Activated CD4-positive, alpha-beta T cell treated with anti-CD3 and anti-CD28 coated beads for 4 hours (primary cell): ENCODE measurements at places on chromosomes 4 and X.
A peak's percentile ranks its signal among the peaks of the same experiment; 100 is the strongest.

DNA sequence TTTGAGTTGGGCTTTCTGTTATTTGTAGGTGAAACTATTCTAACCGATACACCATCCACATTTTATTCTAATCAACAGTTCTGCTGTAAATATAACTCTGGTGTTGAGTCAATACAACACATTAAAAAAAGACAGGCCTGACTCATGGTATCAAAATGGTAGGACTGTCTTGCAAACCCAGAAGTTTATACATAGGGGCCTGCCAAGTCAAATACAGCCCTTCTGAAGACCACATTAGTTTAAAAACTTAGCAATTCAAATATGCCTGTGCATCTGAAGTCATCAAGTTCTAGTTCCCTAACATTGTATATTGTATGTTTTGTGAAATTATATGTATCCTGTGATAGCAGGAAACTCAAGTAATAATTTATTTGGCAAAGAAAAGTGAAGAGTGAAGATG lies 24.4 kb upstream of the PDE5A start:
- DNase-seq = no peak

DNA sequence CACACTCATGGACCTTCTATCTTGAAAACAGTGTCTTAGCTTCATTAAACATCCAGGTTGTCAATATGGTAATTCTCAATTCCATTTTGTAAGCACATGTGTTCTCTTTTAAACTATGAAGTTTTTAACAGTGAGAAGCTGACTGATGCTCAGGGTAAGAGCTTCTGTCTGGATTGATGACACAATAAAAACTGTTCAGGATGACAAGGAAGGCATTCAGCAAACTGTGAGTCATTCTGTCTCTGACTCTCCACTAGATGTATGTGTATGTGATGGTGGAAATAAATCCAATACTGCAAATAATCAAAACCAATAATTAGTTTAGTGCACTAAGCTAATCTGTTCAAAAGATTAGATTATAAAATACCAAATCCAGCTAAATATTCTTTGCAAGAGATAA lies 115.3 kb upstream of the ARX start:
- no peak for DNase-seq

- DNase-seq = no peak
Observed at GRCh38 chr4:37762294-37762990, 64.0 kb upstream of the PGM2 start.

- DNase-seq = no peak
Observed at GRCh38 chr4:172962564-172963353, 205.9 kb upstream of the GALNT7 start.

DNA sequence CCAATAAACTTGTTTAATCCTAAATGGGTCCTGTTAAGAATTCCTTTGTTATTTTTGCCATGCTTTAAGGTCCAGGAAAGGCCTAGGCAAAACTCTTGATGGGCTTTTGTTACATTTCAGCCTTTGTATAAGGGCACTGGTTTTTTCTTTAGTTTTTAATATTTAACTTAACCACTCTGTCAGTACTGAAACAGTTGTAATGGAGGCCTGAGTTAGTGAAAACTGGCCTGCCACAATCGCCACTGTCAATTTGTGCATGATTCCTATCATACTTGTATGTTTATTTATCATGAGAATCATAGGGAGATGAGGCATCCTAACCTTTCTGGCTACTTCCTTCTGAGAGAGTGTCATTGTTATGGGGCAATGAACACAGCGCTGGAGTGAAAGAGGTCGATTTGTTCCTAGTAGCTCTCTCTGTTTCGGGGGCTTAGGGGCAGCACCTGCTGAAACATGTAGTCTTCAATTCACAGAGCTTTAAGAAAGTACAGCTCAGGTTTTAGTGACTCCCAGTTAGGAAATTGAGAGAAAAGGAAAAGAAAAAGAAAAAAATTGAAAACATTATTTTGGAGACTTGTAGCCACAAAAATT lies 393.8 kb upstream of the FSTL5 start:
- no peak for DNase-seq

GRCh38 chr4:37516057-37516775 lies 170.0 kb downstream of the RELL1 start:
- DNase-seq = no peak

DNA sequence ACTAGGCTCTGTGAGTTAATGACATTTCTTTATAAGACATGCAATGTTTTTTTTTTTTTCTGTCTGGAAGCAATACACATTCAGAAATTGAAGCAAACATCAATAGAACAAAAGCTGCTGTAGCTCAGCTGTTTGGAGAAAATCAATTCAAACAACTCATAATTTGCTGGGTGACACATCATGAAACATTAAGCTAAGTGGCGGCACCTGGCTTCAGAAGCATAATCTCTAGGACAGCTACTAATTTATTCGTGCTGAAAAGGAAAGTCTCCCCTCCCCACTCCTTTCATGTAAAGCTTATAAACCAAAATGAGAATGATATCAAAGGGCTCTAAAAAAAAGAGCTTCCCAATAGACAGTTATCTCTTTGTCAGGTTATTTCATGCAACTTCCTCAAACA lies 73.9 kb downstream of the LUZP4 start:
- no peak for DNase-seq

GRCh38 chr4:38856524-38857337 lies at the start of gene TLR6:
TLR6 (minus strand) TSS chr4:38856817; CDS start chr4:38829473, 27,344 bp downstream.
- peak; percentile 72 for DNase-seq

- DNase-seq = no peak
Observed at GRCh38 chrX:38256019-38256418, 35.3 kb upstream of the SRPX start.

DNA sequence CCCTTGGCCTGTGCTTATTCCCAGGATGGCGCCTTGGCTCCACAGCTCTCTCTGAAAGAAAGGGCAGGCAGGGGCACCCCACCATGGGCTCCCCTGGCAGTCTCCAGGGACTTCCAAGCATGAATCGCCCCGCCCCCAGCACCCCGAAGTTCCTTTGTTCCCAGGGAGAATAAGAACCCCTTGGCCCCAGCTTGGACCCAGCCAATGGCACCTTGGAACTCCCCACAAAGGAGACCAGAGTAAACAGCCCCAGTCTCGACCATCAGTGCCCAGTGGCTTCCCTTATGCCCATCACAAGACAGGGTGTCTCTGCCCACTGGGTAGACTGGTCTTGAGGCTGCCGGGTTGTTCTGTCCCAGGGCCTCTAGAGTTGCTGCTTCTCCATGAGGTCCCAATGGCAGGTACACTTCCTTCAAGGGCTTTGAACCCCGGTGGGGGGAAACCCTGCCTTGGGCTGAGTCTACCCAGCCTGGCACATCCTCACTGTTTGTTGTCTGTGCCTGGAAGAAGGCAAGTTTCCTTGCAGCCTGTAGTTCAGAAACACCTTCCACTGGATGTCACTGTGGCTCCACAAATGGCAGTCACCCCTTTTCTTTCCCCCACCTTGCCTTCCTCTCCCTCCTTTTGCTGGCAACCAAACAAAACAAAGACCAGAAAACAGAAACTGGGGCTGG lies 30.8 kb downstream of the NBDY start:
- DNase-seq = no peak

GRCh38 chr4:5467111-5467510 lies 241.2 kb downstream of the EVC2 start:
- DNase-seq = no peak

DNA sequence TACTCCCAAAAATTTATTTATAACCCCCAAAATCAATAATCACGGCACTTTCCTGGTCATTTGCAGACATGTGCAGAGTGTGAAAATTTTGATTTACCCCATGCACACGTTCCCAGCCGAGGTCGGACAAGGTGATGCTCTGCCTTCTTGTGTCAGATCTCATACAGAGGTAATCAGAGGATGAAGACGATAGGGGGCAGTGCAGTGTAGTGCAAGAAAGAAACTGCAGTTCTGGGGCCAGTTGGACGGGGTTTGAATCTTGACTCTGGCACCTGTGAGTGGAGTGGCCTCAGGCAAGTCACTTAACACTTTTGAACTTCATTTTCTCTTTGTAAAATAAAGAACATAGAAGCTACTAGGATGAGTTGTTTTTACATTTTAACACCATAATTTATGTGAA lies 88.4 kb downstream of the FRMPD3 start:
- peak; percentile 11 for DNase-seq

DNA sequence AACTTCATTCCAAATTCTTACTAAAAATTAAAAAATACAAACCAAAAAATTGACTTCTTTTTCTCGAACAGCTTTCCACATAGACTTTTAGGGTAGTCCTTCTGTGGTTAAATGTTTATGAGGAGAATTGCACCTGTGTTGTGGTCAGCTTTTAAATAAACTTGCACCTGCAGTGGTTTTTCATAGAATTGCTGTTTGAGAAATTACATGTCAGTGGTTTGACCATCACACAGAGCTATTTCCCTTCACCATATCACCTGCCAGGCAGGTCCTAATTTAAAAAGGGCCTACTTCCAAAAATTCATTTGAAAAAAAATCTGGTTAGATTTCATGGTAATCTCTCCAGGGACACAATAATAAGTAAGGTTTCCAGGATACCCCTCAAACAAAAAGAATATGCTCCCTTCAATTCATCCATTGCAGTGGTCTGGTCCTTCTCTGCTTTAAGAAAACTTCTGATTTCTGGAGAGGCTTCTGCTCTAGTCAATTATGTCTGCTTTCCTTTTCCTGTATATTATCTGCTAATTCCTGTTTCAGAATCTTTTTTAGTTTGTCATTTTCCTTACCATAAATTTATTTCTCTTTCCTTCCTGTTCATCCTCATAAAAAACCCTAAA lies 9.8 kb upstream of the UTP3 start:
- DNase-seq = no peak

DNA sequence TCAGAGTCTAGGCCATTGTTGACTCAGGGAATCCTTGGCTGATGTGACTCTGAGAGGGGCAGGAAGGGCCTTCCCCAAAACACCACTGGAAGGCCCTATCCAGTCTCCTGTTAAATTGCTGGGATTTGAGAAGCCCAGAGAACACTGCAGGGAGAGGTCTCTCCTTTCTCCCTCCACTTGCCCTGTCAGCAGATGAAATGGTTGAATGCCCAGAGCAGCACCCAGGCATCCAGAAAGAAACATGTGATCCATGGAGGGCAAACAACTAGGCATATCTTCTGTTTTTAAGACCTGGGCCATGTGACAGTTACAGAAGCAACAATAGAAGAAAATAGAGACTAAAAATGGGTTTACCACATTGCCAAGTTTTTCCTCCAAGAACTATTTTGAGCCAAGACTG lies 291.1 kb downstream of the QDPR start:
- DNase-seq = no peak

- DNase-seq = no peak
Observed at GRCh38 chr4:87030755-87031441, 96.1 kb downstream of the AFF1 start.

GRCh38 chr4:6935965-6936364 lies 26.3 kb downstream of the TBC1D14 start:
- no peak for DNase-seq

GRCh38 chrX:72141372-72142004 lies 9.8 kb upstream of the RTL5 start:
- DNase-seq = no peak

- peak; percentile 64 for DNase-seq
Observed at GRCh38 chr4:56681158-56681852, at the start of gene HOPX. HOPX (minus strand) TSS chr4:56681296; CDS start chr4:56657816, 23,480 bp downstream.

DNA sequence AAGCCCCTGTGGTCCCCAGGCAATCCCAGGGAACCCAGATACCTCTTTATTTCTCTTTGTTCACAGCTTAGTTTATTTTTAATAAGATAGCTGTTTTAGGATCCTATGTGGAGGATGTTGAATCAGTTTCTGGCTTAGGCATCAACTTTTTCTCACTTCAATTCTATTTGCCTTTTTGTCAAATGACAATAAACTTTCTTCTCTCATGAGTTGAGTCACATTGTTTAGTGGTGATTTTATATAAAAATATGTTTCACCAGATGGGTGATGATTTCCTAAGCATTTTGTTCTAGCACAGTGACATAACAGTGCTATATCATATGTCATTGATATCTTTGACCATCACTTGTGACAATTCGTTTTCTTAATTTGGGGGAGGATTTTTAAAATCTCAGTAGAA lies 198.1 kb upstream of the PUDP start:
- DNase-seq = no peak

- DNase-seq = no peak
Observed at GRCh38 chr4:113311047-113311446, 261.6 kb downstream of the ANK2 start.

DNA sequence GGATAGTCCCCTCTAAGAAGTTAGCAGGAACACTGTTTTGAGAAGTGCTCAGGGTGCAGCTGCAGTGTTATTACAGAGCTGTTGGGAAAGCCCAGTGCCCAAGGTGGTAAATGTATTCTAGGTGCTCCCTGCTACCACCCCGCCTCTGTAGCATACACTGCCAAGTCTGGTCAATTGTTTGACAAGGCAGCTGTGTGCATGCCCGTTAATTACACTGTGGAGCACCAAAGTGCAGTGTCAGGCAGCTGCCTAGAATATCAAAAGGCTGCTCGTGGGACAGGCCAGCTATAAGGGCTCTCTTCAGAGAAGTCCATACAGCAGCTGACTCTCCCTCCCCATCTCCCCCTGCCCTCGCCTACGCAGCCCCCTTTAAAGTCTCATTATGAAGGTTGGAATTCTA lies 99.9 kb upstream of the KLHL13 start:
- no peak for DNase-seq

DNA sequence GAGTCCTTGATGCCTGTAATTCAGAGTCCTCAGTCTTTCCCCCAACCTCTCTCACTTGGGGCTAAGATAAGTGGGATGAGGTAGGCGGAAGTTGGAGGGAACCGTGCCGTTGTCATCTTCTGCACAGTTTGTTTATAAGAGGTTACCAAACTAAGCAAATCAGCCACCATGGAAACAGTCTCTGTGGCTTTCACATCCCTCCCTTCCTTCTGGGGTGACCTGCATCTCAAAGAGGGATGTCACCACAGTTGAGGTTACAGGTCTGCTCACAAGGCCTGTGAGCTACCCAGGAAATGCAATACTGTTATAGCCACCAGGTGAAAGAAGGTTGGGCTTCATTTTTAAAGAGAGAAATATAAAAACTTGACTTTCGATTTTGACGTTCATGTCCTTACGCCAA lies 26.3 kb downstream of the RTL5 start:
- peak; percentile 18 for DNase-seq

DNA sequence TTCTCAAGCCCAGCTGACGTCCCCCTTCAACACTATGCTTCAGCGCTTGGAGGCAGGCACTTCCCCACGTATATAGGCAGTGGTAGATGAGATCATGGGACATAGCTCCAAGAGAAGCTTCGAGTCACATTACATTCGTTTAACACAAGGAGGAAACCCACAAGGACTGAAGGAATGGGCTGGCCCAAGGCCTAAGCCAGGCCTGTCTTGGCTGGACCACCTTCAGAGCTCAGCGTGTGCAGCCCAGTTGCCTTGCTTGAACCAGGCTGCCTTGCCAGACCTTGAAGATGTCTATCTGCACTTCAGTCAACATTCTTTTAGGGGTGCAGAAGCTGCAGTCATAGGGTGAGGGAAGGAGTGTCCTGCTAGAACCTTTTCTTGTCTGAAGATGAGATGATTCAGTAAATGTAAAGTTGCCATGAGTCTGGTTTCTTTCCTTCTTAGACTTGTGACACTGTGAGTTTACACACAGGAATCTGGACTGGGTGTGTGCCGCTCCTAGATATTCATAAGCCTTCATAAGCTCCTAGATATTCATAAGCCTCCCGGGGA lies 144.1 kb upstream of the RBPJ start:
- no peak for DNase-seq

GRCh38 chr4:187883836-187884475 lies 111.6 kb upstream of the ZFP42 start:
- DNase-seq = no peak

- DNase-seq = no peak
Observed at GRCh38 chr4:117156806-117157205, 71.4 kb upstream of the TRAM1L1 start.

- DNase-seq = no peak
Observed at GRCh38 chr4:74618659-74619058, 173.7 kb downstream of the AREG start.
